Naive B cell (primary cell): ENCODE measurements at places on chromosomes 11 and 22. TPM values are rescaled to one million over a fixed set of nuclear protein-coding genes. Genes with fewer than 3 reads are reported as not detected.

The SGSM1 gene
- not detected for polyA plus RNA-seq

DNA sequence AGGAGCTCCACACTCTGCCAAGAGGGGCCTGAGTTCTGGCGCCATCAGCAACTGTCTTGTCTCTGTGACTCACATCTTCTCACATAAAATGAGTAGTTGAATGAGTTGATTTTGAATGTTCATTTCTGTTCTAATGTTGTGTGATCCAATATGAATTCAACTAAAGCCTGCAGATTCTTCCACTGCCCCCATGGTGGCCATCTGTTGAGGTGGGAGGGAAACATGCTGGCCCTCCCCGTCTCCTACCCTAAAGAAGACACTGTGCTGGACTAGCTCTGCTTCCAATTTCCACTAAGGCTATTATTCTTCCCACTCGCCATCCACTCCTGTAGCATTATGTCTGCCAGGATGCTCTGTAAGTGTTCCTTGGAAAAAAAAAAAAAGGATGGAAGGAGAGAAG is 555.6 kb upstream of the LARGE1 start:
- DNase-seq, result no peak

GRCh38 chr11:12818333-12819015 is 144.3 kb downstream of the TEAD1 start:
- no peak for DNase-seq

The APLNR gene
- polyA plus RNA-seq, result not detected

GRCh38 chr11:12410006-12410728 is 32.8 kb downstream of the PARVA start:
- no peak for DNase-seq

GRCh38 chr11:225734-226453 is 10.2 kb downstream of the SIRT3 start:
- DNase-seq, result no peak

DNA sequence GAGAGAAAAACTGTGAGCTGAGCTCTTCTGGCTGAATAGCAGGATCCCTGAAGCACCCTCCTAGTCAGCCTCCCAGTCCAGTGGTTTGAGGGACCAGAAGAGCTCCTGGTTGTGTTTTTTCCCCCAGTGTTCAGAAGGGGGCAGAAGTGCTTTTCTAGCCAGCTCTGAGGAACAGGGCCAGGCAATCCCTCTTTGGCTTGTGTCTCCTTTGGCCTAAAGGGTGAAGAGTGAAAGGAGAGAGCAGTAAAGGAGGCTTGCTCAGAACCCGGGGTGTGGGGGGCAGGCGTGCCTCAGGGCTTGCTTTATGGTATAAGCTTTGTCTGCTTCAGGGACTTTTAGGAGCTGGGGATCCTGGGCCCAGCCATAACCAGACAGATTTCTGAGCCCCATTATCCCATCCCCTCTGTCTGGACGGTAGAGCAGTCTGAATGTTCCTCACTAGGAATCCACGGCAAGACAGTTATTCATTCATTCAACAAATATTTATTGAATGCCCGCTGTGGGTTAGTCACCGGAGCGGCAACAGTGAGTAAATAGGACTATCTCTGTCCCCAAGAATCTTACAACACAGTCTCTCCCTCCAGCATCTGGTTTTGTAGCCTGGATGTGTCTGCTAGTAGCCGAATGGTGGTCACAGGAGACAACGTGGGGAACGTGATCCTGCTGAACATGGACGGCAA is 14.5 kb downstream of the ACP2 start:
- no peak for DNase-seq

DNA sequence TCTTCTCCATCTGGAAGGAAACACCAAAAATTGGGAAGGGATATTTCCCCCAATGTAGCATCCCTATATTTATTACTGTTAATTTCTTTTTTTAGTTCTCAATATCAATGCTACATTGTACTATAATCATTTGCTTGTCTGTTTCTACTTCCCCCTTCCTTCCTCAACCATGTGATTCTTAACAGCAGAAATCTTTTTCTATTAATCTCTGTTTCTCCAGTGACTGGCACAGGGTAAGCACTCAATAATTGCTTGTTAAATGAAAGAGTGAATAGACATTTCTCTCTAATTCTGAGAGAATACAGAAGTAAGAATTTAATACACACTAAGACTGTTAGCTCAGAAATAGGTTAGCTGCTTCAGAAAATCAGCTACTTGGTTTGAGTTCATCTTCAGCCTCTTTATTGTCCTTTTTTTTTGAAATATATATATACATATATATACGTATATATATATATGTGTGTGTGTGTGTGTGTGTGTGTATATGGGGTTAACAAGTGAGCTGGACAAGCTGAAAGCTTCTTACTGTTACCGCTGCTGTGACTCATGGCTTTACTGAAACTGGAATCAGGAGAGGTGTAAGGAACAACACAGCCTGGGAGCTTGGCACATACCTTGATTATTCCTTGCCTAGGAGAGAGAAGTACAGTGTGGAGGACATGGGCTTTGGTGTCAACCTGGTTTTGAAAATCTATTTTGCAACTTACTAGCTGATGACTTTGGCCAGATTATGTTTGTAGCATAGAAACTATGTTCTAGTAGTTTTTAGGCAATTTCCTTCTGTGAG is 26.2 kb upstream of the PDE3B start:
- no peak for DNase-seq

GRCh38 chr11:31875866-31876560 is 64.9 kb upstream of the PAX6 start:
- no peak for DNase-seq

- DNase-seq, result no peak
These were observed 28.5 kb upstream of the AQP11 start for GRCh38 chr11:77561257-77561656.

The HORMAD2 gene
- polyA plus RNA-seq, result not detected

GRCh38 chr22:50192436-50193204 is 6.9 kb downstream of the TRABD start:
- peak; percentile 79 for DNase-seq

GRCh38 chr22:19607192-19608002 is 83.2 kb upstream of the CLDN5 start:
- no peak for DNase-seq
